ENCODE measurements at places on chromosomes 3 and 15.

DNA sequence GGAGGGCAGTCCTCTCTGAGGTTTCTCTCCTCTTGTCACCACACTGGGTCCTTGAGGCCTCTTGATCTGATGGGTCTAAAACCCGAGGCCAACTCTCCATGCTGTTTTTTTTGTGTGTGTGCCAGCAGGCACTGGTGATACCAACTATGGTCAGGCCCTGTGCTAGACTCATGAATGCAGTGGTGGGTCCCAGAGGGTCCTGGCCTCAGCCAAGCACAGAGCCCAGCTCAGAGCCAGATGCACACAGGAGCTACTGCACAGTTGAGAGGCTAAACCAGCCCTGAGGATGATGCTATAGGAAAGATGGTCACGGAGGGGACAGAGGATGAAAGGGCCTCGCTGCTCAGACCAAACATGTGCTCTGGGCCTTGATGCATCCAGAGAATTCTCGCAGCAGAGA, 33.5 kb downstream of the RAB6B start:
- DNase-seq = peak; percentile 9

DNA sequence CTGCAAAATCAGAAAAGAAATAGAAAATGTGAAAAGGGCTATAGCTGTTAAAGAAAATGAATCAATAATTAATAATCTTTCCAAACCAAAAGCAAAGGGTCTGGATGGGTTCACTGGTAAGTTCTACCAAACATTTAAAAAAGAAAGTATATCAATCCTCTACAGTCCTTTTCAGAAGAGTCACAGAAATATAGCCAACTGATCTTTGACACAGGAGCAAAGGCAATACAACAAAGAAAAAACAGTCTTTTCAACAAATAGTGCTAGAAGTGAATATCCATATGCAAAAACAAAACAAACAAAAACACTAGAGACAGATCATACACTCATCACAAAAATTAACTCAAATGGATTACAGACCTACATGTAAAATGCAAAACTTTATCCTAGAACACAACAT, 32.6 kb downstream of the RFX7 start:
- DNase-seq = no peak

DNA sequence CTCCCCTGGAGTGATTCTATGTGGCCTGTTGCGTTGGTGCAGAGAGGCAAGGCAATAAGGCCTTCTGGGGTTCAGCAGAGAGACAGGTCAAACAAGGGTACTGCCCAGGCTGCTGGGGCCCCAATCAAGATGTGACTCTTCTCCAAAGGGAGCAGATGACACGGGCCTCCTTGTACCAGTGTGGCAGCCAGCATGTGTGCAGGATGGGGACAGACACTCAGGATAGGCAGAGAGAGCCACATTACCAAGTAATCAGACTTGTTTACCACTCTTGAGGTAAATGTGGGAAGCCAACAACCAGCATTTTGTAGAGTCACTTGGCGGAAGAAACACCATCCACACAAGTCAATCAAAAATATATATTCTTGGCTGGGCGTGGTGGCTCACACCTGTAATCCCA, 95.3 kb upstream of the DLG1 start:
- DNase-seq = no peak

DNA sequence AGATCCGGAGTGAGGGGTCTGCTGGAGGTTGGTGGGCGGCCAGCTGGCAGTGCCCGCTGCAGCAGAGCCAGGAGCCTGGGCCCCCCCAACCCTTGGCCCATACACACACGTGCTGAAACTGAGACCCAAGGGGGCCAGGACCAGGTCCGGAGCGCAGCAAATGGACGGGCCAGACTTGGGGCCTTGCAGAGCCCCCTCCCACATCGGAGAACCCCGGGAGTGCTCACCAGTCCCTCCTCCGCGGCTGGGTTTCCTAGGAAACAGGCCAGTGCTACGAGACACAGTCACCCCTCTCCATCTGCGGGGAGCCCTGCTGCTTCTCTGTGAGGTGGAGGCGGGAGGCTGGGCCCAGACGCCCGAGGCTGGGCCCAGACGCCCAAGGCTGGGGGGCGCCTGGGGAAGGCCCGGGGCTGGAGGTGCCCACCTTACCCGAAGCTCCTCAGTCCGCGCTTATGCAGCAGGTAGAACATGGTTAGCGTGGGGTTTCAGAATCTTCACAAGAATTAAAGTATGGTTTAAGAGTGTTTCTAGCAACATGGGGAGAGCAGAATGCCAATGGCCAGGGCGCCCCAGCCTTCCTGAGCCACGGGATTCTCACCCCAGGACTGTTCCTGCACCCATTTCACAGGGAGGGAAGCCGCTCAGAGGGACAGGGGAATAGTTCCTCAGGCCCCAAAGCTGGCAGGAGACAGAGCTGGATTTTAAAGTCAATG, 135.0 kb upstream of the PRR20G start:
- DNase-seq = no peak

GRCh38 chr15:76945494-76946093, 14.0 kb downstream of the RCN2 start:
- DNase-seq = no peak

- no peak for DNase-seq
These were observed 674 bp upstream of the MECOM start for GRCh38 chr3:169663951-169664820.

DNA sequence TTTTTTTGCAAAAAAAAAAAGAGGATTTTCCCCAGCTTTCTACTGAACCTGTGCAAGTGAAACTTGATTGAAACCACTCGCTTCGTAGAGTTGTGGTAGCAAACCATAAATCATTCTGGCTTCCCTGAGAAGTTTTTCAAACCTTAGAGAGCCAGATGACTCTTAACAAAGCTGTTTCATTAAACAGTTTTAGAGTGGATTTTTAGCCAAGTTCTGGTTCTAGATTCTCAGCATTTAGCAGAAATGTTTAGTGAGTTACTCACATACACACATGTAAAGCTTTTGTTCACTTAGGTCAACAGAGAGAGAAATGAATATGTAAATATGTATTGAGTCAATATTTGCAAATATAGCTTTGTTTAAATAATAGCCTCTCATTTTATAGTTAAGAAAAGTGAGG, 18.1 kb upstream of the CCR9 start:
- DNase-seq = no peak

- no peak for DNase-seq
These were observed 529.5 kb upstream of the TBL1XR1 start for GRCh38 chr3:177726807-177727206.

- DNase-seq = no peak
These were observed 1030.0 kb downstream of the TBL1XR1 start for GRCh38 chr3:176167272-176167671.

- DNase-seq = no peak
These were observed 341.7 kb upstream of the KCNMB2 start for GRCh38 chr3:178194539-178194938.

DNA sequence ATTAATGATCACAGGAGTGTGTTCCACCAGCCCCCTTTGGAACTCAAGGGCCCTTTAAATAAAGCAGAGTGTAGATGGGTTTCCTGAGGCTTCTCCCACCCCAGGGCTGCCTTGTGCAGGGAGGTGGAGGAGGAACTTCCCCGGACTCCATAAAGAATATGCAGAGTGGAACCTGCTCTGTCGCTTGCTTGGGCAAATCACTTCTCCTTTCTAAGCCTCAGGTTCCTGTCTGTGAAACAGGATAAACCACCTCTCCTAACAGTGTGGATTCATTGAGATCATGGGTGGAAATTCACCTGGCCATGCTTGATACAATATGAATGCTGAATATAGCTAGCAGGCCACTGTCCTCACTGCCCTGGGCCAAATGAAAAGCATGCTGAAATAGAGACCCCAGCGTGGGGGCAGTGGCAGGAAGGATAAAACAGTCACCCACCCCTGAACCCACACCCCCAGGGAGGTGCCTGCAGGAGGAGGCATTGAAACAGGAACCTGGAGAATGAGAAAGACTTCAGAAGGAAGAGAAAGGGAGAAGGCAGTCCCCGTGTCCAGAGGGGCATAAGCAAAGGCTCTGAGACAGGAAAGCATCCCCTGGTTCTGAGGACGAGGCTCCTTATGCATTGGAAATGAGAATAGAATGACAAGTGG, 41.1 kb upstream of the CHRNB4 start:
- DNase-seq = no peak

- DNase-seq = no peak
These were observed 192.0 kb downstream of the XXYLT1 start for GRCh38 chr3:195078891-195079440.

DNA sequence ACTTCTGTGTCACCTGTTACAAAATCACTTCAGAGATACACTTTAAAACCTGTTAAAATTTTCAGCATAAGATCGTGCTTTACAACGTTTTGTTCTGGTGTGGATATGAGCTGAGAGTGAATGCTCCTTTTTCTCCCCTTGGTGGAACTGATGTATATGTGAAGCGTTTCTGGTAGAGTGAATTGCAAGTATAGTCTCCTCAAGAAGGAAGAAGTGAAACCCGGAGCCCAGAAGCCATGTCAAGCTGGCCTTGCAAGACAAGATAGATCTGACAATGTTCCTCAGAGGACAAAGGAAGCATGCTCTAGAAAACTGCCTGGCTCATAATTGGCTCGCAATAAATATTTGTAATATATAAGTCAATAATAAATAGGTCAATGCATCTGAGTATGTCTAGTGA, 23.6 kb downstream of the SERPINI2 start:
- no peak for DNase-seq

DNA sequence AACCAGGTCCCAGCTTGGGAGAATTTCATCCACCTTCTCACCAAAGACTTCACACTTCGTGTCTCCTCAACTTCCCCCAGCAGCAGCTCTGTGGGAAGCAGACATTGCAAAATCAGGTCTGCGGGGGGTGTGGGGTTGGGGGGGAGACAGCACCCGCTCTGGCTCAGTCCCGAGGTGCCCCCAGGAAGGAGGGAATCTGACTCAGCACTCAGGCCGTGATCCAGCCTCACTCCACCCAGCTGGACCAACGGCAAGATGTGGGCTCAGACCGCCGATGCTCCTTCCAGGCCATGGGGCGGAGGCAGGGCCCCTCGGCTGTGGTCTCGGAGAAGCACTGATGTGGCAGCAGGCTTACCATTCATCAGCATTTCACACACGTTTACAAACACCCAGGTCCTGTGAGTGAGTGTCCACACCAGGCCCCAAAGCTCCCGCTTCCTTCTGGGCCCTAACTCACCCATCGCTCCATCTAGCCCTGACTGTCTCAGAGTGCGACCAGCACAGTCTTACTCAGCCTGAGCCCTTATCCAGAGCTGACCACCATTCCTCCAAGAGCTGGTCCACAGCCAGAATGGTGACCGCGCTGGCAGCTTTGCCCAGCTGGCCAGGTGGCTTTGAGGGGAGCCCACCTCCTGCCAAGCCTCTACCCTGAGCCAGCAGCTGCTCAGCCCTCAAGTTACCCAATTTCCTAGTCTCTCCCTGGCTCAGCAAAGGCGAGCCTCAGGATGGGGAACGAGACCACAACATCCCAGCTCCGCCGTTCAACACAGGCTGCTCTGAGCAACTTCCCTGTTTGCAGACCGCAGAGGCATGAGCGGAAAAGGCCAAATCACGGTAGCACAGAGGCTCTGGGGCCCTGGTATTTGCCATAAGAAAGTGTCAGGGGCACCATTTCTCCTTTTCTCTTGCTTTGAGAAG, 3.3 kb downstream of the STAB1 start:
- no peak for DNase-seq

GRCh38 chr15:70319466-70319865, 221.7 kb upstream of the TLE3 start:
- no peak for DNase-seq

- DNase-seq = no peak
These were observed 1.8 kb upstream of the GSK3B start for GRCh38 chr3:120095979-120096426.

- no peak for DNase-seq
These were observed 30.8 kb downstream of the P2RY1 start for GRCh38 chr3:152865668-152866245.

- no peak for DNase-seq
These were observed 11.7 kb upstream of the MBNL1 start for GRCh38 chr3:152256851-152257562.

GRCh38 chr15:101502572-101503295, 13.2 kb upstream of the PCSK6 start:
- no peak for DNase-seq

- DNase-seq = no peak
These were observed 75.9 kb downstream of the SCN5A start for GRCh38 chr3:38573556-38573955.

- DNase-seq = no peak
These were observed 26.6 kb downstream of the IGF2BP2 start for GRCh38 chr3:185797993-185798830.

DNA sequence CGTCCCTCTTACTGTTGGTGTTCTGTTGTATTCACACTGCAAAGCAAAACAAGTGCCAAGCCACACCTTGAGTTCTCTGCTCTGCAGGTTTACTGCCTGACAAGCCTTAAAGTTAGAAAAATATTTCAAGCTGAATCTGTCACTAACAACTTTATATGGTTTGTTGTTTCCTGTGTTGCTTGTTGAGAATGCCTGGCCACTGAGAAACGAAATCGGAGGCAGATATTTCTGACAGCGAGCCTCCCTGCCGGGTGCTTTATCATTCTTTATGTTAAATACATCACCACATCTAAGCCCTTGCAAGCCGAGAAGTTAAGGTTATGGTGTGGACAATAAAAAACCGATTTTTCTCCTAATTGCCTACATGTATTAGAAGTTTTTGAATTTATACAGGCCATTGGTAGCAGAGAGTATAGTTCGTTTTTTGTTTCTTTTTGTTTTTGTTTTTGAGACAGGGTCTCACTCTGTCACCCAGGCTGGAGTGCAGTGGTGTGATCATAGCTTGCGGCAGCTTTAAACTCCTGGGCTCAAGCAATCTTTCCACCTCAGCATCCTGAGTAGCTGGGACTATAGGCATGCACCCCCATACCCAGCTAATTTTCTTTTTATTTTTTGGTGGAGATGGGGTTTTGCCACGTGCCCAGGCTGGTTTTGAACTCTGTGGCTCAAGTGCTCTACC, 188.4 kb upstream of the ICE2 start:
- no peak for DNase-seq

- no peak for DNase-seq
These were observed 39.4 kb upstream of the MRPS22 start for GRCh38 chr3:139304383-139304782.

DNA sequence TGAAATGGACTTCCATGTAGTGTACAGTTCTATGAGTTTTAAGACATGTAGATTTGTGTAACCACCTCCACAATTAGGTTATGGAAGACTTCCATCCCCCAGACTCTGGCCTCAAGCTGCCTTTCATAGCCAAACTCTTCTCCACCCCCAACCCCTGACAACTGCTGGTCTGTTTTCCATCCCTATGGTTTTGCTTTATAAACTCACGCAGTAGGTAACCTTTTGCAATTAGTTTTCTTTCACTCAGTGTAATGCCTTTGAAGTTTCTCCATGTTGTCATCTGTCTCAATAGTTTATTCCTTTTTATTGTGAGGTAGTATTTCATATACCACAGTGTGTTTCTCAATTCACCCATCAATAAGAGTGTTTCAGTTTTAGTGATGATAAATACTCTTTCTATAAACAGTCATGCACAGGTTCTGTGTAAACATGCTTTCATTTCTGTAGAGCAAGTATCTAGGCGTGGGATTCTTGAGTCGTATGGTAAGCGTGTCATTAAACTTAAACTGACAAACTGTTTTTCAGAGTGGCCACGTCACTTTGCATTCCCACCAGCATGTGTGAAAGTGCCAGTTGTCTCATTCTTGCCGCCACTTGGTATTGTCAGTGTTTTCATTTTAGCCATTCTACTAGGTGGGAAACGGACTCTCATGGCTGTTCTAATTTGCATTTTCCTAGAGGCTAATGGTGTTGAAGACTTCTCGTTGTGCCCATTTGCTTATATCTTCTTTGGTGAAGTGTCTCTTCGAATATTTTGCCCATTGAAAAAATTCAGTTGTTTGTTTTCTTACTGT, 47.3 kb upstream of the ALDH1A3 start:
- DNase-seq = no peak

GRCh38 chr3:126519506-126520455, 2.2 kb upstream of the UROC1 start:
- DNase-seq = no peak

- no peak for DNase-seq
These were observed 22.5 kb upstream of the PPIB start for GRCh38 chr15:64185146-64185911.

All from NCI-H1092 treated with DMSO at 0.1 percent for 48 hours (cell line).